Activated naive CD8-positive, alpha-beta T cell treated with anti-CD3 and anti-CD28 coated beads, Interleukin-2, amount 10 ng/mL, durations not matched to agents 7 days and 5 days (primary cell): ENCODE measurements at places on chromosomes 6 and 20. TPM values are rescaled to one million over a fixed set of nuclear protein-coding genes. Genes with fewer than 3 reads are reported as not detected.

GRCh38 chr20:31956556-31957526 is 5.0 kb upstream of the PDRG1 start:
- DNase-seq = no peak

The FNDC11 gene
- total RNA-seq = 0.55 TPM

- DNase-seq = no peak
Observed at GRCh38 chr6:147361311-147361981, 147.0 kb upstream of the SAMD5 start.

- no peak for DNase-seq
Observed at GRCh38 chr6:23688650-23689049, 437.4 kb upstream of the NRSN1 start.

DNA sequence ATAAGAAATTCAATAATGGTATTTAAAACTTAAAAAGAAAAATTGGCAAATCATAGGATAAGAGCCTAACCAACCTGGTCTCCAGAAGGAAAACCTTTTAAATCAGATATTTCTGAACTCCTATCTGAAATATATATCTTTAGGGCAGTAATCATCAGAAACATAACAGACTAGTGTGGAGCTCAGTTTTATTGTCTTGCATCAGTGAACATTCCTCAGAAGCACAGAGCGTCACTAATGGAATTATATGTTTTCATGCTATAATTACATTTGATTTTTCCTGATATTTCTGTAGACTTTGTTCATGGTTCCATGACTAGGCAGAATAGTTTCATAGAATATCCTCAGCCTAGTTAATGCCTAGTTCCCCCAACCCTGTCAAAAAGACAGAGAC is 262.2 kb downstream of the EYA4 start:
- no peak for DNase-seq

GRCh38 chr6:27838945-27839625 is 73.1 kb downstream of the OR2B2 start:
- DNase-seq = peak; percentile 53

DNA sequence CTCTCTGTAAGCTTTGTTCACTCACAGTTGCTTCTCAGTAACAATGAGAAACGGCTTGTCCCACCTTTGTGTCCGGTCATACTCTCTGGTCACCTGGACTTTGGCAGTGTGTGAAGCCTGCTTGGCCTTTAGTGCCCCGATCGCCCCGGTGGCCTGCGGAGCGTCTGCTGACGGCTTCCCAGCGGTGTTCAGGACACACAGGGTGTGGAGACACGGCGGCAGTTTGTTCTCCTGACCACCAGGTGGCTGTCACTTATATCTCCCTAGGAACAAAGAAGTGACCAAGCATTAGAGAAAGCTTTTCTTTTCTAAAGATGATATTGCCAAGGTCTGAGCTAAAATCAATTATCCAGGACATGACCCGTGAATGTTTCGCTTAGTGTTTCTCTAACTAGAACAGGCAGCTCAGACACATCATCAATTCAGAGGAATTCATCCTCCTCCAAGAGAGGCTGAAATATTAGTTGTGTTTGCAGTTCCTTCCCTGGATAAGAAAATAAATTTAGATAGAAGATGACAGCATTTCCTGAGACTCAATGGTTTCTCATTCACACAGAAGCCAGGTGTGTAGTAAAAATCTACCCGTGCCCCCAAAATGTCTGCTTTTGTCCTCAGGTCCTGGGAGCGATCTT is 167.4 kb upstream of the THBS2 start:
- DNase-seq = no peak

DNA sequence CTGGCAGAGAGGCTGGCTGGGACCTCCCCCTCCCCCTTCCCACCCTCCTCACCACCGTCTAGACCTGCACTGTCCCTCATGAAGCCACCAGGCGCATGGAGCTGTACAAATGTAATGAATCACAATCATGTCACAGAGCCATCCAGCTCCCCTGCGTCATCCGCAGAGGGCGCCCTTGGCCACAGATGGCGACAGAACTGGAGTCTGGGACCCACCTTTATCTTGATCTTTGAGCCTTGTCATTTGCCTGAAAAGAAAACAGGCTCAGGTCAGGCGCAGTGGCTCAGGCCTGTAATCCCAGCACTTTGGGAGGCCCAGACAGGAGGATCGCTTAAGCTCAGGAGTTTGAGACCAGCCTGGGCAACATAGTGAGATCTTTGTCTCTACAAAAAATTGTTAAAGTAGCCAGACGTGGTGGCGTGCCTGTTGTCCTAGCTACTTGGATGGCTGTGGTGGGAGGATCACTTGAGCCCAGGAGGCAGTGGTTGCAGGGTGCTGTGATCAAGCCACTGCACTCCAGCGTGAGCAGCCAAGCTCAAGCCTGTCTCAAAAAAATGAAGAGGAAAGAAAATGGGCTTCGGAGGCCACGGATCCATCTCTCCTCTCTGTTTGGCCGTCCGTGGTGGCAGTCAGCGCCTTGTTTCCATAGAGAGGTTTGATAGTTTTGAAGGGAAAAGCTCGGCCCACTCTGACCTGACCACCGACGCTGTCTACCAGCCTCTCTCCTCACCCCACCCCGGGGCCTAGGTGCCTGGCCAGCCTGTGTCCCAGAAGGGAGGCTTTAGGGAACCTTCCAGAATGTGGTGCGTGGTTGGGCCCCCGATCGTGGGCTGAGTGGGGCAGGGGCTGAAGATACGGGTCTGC is 6.2 kb downstream of the COL9A3 start:
- peak; percentile 66 for DNase-seq

The PRSS16 gene
- 0.86 TPM for total RNA-seq

- no peak for DNase-seq
Observed at GRCh38 chr6:124441450-124441849, 520.8 kb upstream of the RNF217 start.

The SNX3 gene
- total RNA-seq = 85.0 TPM

GRCh38 chr20:60057866-60058807 is 99.9 kb downstream of the CDH26 start:
- DNase-seq = peak; percentile 53

- DNase-seq = no peak
Observed at GRCh38 chr6:76814496-76815458, 648.5 kb downstream of the HTR1B start.

- no peak for DNase-seq
Observed at GRCh38 chr20:11686820-11687543, 230.7 kb upstream of the BTBD3 start.

- DNase-seq = no peak
Observed at GRCh38 chr6:100662264-100662663, 197.5 kb upstream of the SIM1 start.

The WFDC5 gene
- not detected for total RNA-seq

The ZNF334 gene
- total RNA-seq = 1.9 TPM
